ENCODE measurements at places on chromosomes 11 and 22.

- no peak for DNase-seq
Observed at GRCh38 chr22:47233316-47234243, 471.1 kb downstream of the TBC1D22A start.

GRCh38 chr22:39365492-39365780 lies 15.6 kb downstream of the SYNGR1 start:
- no peak for DNase-seq

DNA sequence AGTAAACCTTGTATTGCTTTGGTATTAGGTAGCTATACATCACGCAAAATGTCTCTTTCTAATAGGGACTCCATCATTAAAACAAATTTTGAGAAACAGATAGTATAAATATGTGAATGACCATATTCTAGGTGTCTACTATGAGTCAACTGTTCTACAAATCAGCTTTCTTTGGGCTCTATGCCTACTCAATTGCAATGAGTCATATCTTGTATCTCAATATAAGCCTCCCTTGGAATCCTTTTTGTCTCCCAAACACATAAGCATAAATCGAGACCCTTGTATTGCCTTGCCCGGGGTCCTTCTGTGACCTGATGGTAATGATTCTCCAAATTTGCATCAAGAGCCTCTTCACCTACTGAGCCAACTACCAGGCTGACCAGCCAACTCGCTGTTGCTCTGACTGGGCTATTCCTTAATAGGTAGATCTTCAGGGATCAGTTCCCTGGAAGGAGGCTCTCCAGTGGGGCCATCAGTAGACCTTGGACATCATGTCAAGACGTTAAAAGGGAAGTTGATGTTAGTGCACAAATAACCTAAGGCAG lies 22.2 kb downstream of the BLID start:
- DNase-seq: no peak

- DNase-seq: no peak
Observed at GRCh38 chr22:17140826-17141766, 18.0 kb downstream of the HDHD5 start.

GRCh38 chr11:110988671-110989070 lies 256.9 kb upstream of the POU2AF2 start:
- no peak for DNase-seq

GRCh38 chr11:72831521-72832300 lies 17.5 kb downstream of the ATG16L2 start:
- peak; percentile 46 for DNase-seq

GRCh38 chr11:28878025-28878424 lies 769.8 kb downstream of the METTL15 start:
- DNase-seq: no peak

- DNase-seq: no peak
Observed at GRCh38 chr11:119640541-119640940, 88.5 kb downstream of the NECTIN1 start.

- DNase-seq: no peak
Observed at GRCh38 chr11:118635642-118636041, 28.2 kb downstream of the PHLDB1 start.

GRCh38 chr11:92131289-92131865 lies 93.2 kb upstream of the FAT3 start:
- no peak for DNase-seq

GRCh38 chr22:23109079-23109347 lies 32.8 kb downstream of the RSPH14 start:
- DNase-seq: no peak

GRCh38 chr11:102654761-102655160 lies 29.6 kb upstream of the MMP20 start:
- DNase-seq: no peak

DNA sequence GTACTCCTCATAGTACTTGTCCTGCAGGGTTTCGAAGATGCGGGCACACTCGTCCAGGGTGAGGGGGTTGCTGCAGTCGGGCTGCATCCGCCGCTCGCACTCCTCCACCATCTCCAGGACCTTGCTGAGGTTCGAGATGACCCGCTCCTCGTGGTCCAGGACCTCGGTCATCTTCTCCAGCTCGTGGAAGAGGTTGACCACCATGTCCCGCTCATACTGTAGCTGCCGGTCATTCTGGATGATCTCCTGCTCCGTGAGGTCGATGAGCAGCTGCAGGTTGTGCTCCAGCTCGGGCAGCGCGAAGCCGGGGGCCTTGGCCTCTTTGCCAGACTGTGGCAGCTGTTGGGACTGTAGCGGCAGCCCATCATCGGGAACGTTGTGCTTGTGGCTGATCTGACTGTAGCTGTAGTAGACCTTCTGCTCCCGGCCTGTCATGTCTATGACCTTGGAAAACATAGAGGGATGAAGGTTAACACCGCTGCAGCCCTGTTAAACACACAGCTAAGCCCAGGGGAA lies 13.0 kb downstream of the TFIP11 start:
- DNase-seq: no peak

DNA sequence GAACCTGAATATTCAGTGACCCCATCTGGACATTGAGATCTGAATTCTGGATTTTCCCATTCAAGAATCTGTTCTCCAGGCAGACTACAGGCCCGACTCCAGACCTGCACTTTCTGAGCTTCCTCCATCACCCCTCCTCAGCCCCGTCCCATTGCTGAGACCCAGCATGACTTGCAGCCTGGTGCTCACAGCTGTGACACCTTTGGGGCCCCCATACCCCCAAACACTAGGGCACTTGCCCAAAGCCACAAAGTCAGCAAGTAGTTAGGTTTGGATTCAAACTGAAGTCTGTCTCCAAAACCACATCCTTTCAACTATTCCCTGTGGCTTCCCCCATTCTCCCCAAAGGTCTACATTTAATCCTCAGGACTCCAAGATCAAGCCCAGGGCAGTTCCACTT lies 128.2 kb upstream of the ZBED5 start:
- no peak for DNase-seq

GRCh38 chr11:72218251-72218745 lies 1.7 kb downstream of the FOLR2 start:
- DNase-seq: no peak

DNA sequence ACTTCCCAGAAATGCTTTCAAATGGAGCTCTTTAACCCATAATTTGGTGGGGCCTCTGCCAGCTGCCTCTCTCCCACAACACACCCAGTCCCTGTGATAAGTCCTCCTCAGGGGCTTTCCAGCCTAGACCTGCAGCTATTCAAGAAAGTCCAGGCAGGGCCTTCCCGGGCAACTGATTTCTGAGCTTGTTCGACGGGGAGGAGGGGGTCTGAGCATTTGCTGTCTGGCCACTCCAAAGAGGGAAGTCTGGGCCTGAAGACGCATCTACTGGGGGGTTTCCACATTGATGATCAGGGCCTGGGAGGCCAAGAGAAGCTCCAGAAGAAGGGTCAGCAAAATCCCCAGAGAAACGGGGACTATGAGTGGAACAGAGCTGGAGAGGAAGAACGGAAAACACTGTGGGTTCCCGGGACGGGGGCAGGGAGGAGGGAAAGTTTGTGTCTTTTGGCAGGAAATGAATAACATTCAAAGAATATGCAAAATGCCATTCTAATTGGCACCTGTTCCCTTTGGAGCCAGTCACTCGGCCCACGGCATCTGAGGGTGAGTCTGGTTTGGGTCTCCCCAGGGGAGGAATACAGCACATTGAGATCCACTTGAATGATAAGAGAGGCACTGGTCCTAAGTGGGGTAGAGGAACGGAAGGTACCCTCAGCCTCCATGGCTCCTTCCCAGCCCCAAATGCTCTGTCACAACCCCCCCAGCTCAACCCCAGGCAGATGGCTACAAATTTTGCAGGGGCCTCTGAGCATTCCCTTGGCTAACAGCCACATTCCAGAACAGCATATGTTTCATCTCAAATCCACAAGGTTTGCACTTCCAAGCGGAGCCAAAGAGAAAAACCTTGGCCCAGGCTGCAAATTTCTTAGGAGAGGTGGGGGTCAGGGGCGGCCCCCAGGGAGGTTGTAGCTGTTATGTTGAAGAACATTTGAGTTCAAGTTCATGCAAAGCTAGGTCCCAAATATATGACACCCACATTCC lies 72.0 kb downstream of the RPUSD4 start:
- no peak for DNase-seq

- no peak for DNase-seq
Observed at GRCh38 chr11:95363708-95364107, 132.7 kb upstream of the SESN3 start.

DNA sequence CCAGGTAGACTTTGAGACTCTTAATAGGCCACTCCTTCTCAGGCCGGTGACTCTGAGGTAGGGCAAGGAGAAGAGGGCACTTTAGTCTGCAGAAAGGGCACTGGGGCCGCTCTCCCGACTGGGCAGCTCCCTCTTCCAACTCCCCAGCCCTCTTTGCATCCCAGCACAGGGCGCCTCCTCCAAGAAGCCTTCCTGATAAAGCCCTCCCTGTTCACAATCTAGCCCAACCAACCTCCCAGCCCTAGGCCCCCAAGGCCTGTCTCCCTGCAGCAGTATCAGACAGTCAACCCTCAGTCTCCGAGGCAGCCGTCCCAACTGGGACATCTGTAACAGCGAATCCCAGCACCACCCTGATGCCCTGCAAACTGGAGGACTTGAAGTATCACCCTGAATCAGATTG lies 14.3 kb upstream of the PDE2A start:
- no peak for DNase-seq

GRCh38 chr11:60930394-60930793 lies 6.1 kb downstream of the TMEM132A start:
- no peak for DNase-seq

DNA sequence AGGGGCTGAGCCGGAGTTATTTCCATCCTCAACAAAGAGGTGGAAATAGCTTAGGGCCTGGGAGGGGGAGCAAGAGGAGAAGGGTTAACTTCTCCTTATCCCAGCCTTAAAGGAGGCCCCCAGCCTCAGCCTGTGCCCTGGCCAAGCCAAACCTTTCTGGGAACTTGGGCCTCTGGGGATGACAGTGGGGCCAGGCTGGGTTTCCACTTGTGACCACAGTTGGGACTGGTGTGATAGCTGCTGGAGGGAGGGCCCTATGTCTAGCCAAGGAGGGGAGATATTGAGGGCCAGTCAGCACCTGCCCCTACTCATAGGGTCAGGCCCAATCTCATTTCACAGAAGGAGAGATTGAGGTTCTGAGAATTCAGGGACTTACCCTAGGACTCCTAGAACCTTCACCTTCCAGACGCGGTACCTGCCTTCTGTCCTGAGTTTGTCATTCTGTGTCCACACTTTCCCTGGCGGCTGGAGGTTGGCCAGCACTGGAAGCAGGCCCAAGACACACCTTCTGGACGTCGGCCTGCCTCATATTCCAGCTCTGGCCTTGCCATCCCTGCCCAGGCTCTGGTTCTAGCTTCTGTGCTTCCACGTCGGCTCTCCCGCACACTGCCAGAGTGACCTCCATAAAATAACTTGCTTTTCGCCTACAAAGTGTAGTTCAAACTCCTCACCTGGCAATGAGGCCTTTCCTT lies 3.1 kb downstream of the RELT start:
- no peak for DNase-seq

- no peak for DNase-seq
Observed at GRCh38 chr11:35139722-35140282, 831 bp downstream of the CD44 start.

DNA sequence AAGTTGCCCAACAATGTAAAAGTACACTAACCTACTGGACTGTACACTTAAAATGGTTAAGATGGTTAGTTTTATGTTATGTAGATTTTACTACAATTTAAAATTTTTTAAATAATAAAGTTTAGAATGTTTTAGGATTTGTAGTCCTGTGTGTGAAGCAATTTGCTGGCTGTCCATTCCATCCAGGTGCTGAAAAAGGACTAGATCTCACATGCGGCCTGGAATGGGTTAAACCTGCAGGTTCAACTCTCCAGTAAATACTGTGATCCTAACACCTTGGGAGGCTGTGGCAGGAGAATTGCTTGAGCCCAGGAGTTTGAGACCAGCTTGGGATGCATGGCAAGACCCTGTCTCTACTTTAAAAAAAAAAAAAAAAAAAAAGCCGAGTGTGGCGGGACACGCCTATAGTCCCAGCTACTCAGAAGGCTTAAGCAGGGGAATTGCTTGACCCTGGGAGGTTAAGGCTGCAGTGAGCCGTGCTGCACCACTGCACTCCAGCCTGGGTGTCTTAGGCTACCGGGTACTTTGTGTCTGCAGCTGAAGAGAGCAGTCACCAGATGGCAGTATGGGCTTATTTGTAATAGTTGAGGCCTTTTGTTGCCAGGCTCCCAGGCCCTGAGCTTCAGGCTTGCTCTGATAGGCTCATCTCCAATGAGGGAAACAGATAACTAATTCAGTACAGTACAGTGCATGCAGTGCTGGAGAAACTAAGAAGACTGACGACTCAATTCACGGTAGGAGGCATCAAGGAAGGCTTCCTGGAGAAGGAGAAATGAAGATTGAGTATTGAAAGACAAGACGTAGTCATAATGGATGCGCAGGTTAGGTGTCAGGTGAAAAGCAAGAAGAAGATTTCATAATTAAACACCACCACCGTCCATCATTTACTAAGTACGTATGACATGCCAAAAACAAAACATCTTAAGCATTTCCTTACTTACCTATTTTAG lies 64.7 kb upstream of the ASPHD2 start:
- DNase-seq: peak; percentile 32

GRCh38 chr11:69145050-69145380 lies 10.7 kb upstream of the SMIM38 start:
- no peak for DNase-seq

DNA sequence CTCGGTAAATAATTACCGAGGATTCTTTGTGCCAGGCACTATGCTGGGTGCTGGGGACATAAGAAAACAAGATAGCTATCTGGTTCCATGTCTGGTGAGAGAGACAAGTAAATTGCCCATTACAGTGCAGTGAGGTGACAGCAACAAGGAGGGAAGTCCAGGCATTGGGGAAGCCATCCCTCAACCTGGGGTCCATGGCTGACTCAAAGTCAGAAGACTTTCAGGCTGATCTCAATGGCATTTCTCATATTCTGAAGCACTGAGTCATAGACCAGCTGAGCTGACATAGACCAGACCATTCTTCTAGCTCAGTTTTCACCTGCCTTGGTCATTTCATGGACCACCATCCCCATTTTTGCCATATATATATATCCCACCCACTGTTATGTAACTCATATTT lies 158.8 kb downstream of the TTC17 start:
- DNase-seq: no peak

GRCh38 chr11:120929664-120930154 lies 94.2 kb upstream of the TBCEL start:
- DNase-seq: peak; percentile 6

GRCh38 chr11:32425761-32426160 lies 9.6 kb downstream of the WT1 start:
- no peak for DNase-seq

GRCh38 chr11:5289696-5290095 lies 12.1 kb downstream of the OR51B4 start:
- DNase-seq: no peak
